ENCODE measurements at places on chromosomes 2 and 18.

GRCh38 chr18:56235071-56235470 is 403.3 kb downstream of the TXNL1 start:
- DNase-seq: no peak

GRCh38 chr2:68431316-68431972 is 35.6 kb downstream of the FBXO48 start:
- DNase-seq: no peak

DNA sequence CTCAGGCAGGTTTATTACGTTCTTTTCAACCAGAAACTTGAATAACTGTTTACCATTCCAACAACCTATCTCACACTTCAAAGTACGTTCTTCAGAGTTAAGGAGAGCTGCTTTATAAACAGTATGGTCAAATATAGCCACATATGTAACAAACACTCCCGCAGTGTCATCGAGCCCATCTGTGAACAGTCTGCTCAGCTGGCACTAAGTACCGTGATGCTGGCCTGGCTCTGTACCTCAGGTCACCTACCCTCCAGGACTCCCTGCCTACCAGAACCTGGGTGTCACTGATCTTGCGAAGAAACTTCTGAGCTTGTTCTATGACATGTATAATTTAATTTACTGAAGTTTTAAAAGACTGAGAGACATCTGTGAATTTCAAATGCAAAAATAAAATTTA is 71.4 kb downstream of the SEPTIN10 start:
- DNase-seq: no peak

GRCh38 chr2:149082079-149082478 is 43.6 kb downstream of the LYPD6B start:
- DNase-seq: no peak

DNA sequence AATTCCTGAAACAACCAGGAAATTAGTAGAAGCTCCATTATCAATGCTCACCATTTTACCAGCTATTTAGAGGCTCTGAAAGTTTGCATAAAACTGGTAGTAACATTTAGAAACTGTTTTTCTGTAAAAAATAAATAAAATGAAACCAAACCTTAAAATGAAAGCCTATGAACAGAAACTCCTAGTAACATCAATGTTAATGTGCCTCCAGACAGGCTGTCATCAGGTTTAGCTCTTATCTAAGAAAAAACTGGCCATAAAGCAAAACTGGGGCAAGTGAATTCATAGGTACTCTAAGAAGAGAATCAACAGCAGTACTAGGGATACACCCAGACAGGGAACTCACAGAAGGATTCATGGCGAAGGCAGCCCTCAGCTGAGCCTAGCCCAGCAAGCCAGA is 8.0 kb downstream of the E2F6 start:
- no peak for DNase-seq

- no peak for DNase-seq
Observed at GRCh38 chr18:74273394-74273793, 18.4 kb downstream of the CYB5A start.

GRCh38 chr2:36394804-36395203 is 39.2 kb downstream of the CRIM1 start:
- no peak for DNase-seq

- no peak for DNase-seq
Observed at GRCh38 chr2:217396586-217396985, 536.7 kb upstream of the TNP1 start.

GRCh38 chr2:206736935-206737334 is 18.7 kb upstream of the DYTN start:
- no peak for DNase-seq

DNA sequence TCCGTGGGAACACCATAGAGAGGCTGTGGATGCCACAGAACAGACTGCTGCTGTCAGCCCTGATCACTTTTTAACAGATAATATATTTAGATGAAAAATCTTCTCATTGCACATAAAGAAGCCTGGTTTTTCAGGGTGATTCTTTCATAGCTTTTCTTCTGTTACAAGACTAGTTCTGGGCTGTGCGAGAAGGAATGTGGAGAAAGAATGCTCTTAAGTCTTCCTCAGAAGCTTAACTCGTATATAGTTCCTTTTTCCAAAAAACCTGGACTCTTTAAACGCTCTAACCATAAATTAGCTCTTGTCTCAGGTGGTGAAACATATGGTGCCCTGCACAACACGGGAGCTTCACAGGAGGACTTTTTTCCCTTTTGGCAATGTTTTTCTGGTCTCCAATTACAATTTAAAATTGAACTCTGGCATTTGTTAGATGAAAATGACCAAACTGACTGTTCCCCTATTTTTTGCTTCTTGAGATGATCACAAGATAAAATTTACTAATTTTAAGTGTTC is 125.9 kb upstream of the SMAD7 start:
- no peak for DNase-seq

DNA sequence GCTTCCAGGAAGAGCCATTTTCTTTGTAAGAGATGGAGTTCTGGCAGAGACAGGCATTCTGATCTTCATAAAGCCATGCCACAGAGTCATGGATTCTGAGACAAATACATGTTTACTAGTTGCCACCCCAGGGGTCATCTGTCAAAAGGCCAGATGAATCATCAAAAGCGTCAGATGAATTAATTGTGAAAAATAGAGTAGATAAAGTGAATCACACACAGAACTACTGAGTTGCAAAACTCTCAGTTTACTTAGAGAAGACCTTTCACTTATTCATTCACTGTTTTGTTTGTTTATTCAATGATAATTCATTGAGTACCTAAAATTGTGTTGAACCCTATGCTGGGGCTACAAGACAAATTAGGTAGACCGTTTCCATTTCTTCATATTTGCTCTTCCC is 157.7 kb upstream of the SERPINE2 start:
- DNase-seq: no peak

GRCh38 chr18:74378179-74378682 is 62.6 kb downstream of the C18orf63 start:
- DNase-seq: no peak

- no peak for DNase-seq
Observed at GRCh38 chr2:181894381-181894780, 2.9 kb downstream of the ITPRID2 start.

DNA sequence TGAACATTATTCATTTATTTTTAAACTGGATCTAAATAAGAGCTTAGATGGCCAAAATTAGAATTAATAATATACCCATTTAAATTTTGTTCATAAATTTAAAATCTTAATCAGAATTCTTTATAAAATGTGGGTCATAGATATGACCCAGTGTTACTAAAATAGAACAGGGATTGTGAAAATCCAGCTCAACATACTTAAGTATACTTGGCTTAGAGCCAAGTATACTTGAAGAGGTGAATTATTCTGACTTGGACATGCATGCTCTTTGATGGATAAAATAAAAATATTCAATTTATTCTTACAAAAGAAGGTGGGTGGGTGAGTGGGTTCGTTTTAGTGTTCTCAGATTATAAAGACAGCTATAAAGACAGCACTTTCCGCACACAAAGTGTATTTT is 70.7 kb downstream of the SPOPL start:
- DNase-seq: no peak

- no peak for DNase-seq
Observed at GRCh38 chr2:223969856-223970255, 12.6 kb downstream of the MRPL44 start.

GRCh38 chr2:147511491-147511948 is 333.3 kb upstream of the ACVR2A start:
- DNase-seq: no peak

DNA sequence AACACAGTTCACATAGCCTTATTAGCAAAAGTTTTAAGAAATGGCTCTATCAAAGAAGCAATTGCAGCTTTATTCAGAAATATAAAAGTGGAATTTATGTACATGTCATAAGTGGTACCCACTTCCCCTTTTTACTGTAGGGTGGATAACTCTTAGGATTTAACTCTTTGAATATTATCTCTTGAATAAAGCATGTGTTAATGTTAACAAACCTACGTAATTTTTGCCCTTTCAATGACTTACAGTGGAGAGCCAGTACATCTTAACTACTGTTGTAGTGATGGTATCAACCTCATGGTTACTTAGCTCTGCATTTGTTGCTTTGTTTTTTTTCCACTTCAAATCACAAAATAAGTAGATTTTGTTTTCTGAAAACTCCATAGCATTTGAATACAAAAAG is 8.8 kb downstream of the NABP1 start:
- no peak for DNase-seq

GRCh38 chr2:181554061-181554830 is 97.1 kb downstream of the ITGA4 start:
- no peak for DNase-seq

- no peak for DNase-seq
Observed at GRCh38 chr2:60504049-60504448, 49.4 kb downstream of the BCL11A start.

- DNase-seq: no peak
Observed at GRCh38 chr18:8005870-8006569, 438.9 kb downstream of the PTPRM start.

DNA sequence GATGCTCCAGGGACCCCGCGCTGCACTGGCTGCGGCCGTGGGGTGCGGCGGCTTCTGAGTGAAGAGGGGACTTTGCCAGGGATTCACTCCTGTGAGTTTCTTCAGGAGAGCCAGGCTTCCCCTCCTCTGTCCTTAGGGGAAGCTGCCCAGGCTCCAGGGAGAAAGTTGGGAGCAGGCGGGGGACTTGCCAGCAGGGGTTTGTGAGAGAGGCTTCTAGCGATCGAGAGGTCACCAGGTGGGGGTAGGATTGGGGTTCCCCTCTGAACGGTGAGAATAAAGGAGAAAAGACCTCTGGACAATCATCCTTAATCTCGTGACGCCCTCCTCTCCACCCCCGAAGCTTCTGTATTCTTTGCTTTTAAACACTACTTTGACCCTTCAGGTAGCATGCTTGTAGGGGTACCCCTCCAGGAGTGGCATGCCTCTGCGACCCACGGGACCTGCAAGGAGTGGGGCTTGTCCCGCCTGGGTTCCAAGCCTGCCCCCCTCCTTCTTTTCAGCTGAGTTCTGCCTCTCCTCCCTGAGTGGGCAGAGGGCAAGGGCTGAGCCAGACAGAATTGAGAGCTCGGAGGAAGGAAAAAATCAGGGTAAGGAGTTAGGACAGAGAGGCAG is 601 bp downstream of the PROKR1 start:
- no peak for DNase-seq

DNA sequence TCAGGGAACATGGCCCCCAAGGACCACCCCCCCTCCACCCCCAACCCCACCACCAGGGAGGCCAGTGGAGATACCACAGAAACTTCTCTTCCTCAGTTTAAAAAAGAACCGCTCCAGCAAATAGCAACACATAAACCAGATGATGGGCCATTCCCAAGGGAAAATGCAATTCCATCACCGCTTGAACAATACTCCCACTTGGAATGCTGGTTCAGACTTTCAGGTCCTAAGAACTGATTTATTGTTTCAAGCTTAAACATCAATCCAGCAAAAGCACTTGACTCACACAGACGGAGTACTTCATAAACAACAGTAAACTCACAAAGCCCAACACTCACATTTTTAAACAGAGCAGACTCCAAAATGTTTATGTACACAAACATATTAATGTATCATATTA is 6.9 kb downstream of the HDAC4 start:
- no peak for DNase-seq

DNA sequence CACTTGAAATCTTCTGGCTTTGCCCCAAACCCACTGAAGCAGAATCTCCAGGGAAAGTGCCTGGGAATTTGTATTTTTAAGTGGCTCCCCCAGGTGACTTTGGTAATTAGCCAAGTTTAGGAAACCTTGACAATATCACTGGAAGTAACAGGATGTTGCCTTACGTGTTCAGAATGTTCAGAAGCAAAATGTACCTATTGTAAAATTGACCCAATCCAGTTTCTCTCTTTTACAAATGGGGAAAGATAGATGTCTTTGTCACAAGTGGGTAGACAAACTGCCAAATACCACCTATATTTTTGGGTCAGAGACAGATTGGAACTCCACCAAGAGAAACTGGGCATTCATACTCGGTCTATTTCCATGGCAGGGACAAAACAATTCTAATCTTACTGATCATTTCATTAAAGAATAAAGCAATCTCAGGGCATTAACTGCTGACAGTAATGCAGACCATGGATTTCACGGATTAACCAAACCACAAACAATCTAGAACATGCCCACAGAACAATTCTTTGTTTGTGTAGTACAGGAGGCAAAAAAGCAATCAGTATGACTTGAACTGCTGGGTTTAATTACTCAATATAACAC is 255.8 kb downstream of the ERBB4 start:
- DNase-seq: no peak
